Keratinocyte (primary cell): ENCODE measurements at places on chromosomes 6 and 20.

DNA sequence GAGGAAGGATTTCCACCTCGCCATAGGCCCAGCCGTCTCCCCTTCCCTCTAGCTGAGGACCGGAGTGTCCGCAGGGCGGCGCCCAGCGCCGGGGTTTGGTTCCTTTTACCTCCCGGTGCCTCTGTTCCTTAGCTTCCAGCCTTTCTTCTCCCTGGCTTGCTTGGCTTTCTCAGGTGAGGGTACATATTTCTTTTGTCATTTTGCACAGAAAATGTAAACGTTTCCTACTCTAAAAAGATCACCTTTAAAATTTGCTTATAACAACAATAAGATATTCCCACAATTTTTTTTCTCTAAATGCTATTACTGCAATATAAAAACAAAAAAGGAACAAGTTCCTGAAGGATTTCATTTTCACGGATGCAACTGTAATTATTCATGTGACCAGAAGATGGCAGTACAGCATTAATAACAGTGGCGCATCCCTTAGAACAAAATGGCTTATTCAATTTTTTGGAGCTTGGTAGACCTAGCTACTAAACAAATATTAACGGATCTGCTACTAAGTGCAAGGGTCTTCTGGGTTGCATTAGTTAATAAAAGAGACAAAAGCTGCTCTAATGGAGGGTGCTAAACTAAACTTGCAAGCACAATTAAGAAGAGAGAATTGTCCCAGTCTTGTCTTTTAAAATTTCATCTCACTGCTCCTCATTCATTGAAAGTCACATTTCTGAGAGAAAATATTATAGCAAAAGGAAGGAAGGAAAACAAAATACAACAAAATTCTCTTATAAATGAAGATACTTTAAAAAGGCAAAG is 172.9 kb downstream of the ADGRG6 start:
- H3K4me3 ChIP-seq = no peak overlapping the region
- no peaks in the 10 kb centered on the region for H3K27me3 ChIP-seq
- no peaks in the 10 kb centered on the region for H3K36me3 ChIP-seq
- no peak overlapping the region for H3K27ac ChIP-seq

GRCh38 chr6:31580807-31581433 is 1.3 kb downstream of the LTB start:
- H3K27ac ChIP-seq = peak overlapping the region; percentile 59
- H3K36me3 ChIP-seq = no peaks in the 10 kb centered on the region

- H3K27me3 ChIP-seq = no peaks in the 10 kb centered on the region
- H3K27ac ChIP-seq = no peak overlapping the region
- no peak overlapping the region for H3K4me3 ChIP-seq
- no peak for DNase-seq
- H3K36me3 ChIP-seq = no peaks in the 10 kb centered on the region
- no peaks in the 10 kb centered on the region for H3K4me1 ChIP-seq
These were observed 120.9 kb upstream of the RPS6KA2 start for GRCh38 chr6:166747644-166748595.

DNA sequence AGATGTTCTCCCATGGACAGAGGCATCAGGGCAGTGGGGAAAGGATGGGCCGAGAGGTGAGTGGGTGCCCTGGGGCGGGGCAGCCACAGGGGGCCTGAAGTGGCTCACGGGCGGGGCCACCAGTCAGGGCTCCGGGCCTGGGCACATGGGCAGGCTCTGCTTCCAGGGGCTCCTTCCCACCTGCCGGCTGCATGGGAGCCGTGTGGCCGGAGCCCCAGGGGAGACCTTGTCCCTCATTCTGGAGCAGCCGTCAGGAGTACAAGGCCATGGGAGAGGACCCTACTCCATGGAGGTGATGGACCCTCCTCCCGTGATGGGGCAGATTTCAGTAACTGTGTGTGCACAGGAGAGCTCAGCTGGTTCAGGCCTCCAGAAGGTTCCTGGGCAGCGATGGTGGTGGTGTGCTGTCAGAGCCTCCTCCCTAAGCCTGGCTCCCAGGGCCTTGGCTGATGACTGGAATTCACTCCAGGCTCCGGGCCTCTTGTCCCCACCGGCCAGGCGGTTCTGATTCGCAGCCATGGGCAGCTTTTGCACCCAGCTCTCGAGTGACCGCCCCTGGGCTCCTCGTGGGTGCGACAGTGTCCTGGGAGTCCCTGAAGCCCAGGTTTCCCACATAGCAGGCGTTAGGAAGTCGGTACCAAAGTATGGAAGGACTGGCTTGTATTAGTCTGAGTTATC is 6.2 kb downstream of the SLCO4A1 start:
- no peak for DNase-seq
- H3K36me3 ChIP-seq = no peaks in the 10 kb centered on the region
- no peak overlapping the region for H3K4me3 ChIP-seq
- H3K4me1 ChIP-seq = peaks cover 24% of the 10 kb centered on the region
- H3K27me3 ChIP-seq = no peaks in the 10 kb centered on the region
- no peak overlapping the region for H3K27ac ChIP-seq

DNA sequence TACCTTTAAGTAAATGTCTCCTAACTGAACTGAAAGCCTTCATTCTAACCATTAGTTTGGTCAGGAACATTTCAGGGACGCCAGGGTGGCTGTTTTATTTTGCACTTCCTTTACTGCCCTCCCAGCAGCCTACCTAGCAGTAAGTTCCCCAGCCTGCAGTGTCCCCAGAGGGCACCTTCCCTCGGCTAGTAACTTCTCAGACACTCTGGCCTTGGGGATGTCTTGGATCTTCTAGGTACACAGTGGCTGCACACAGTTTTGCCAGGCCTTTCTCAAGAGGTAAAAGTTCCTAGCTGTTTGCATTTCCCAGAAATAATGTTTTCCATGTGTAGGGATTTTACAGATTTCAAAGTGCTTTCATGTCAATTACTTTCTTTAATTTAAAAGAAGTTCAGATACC is 378 bp upstream of the LAMA2 start:
- H3K27me3 ChIP-seq = peaks cover 8% of the 10 kb centered on the region
- H3K27ac ChIP-seq = no peak overlapping the region
- no peaks in the 10 kb centered on the region for H3K36me3 ChIP-seq
- H3K4me1 ChIP-seq = peaks cover 6% of the 10 kb centered on the region
- DNase-seq = no peak
- H3K4me3 ChIP-seq = no peak overlapping the region

DNA sequence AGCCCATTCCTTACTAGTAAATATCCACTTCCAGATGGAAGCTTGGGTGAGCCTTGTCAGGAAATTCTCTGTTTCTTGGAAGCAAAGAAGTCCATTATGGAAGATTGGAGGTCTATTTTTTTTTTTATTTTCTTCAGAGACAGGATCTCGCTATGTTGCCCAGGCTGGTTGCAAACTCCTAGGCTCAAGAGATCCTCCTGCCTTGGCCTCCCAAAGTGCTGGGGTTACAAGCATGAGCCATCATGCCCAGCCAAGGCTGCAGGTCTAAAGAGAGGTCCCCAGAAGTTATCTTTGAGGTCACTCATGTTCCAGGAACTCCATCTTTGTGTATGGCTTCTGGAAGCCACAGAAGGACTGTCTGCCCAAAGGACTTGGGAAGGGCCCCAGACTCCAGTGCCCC is 255.3 kb downstream of the LY86 start:
- DNase-seq = no peak
- H3K4me3 ChIP-seq = no peak overlapping the region
- H3K4me1 ChIP-seq = peaks cover 21% of the 10 kb centered on the region
- no peaks in the 10 kb centered on the region for H3K36me3 ChIP-seq
- no peak overlapping the region for H3K27ac ChIP-seq
- H3K27me3 ChIP-seq = no peaks in the 10 kb centered on the region

DNA sequence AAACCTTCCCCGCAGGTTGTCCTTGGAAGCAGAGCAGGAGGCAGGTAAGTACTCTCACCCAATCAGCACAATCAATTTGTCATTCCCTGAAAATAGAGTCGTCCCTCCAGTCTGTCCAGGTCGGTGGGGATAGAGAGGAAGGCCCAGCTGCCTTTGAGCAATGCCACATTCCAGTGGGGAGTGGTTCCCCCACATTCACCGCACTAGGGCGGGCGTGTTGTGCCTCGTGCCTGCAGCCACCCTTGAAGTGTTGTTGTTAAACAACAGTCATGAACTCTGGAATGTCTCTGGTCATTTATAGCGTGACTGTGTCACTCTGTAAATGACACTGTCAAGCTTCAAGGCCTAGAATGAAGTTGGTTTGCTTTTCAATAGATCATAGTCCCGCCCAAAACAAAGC is 33.4 kb downstream of the PRDM1 start:
- H3K4me3 ChIP-seq = no peak overlapping the region
- DNase-seq = no peak
- H3K36me3 ChIP-seq = no peaks in the 10 kb centered on the region
- peaks cover 20% of the 10 kb centered on the region for H3K4me1 ChIP-seq

DNA sequence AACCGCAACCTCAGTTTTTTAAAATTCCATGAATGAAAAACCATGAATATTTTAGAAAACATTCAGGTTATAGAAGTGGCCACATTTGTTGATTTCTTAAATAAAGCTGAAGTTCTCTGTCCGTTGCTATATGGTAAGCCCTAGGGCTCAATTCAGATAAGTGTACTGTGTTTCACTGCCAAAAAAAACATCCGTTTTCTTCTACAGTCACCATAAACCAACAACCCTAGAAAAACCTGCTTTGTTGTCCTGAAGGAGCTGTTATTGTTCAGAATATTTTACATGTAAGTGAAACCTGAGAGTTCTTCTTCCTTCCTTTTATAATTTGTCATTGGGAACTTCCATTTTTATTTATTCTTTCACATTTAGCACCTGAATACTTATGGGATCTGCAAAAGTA is 274.1 kb downstream of the TFAP2A start:
- H3K4me1 ChIP-seq = peaks cover 39% of the 10 kb centered on the region
- H3K27me3 ChIP-seq = no peaks in the 10 kb centered on the region
- H3K36me3 ChIP-seq = no peaks in the 10 kb centered on the region
- DNase-seq = no peak

DNA sequence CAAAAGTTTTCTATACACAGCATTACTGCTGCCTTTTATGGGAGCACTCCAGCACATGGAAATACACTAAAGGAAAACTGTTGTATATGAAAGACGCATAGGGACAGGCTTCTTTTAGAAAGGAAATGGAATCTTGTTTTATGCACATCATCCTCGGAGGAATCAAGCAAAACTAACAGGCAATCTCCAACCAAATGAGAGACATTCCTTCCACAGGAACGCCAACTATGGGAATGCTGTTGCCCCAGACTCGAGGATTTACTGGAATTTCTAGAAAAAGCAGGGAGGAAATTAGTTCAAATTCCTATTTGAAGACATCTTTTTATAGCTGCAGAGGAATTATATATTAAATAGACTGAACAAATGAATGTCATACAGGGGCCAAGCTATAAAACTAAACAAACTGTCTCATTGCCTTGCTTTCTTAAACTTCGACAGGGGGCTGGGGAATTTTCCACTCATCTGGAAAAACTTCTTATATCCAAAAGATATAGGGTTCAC is 52.2 kb downstream of the LYRM4 start:
- no peak for DNase-seq
- H3K4me3 ChIP-seq = no peak overlapping the region
- no peak overlapping the region for H3K27ac ChIP-seq
- peaks cover 24% of the 10 kb centered on the region for H3K4me1 ChIP-seq

DNA sequence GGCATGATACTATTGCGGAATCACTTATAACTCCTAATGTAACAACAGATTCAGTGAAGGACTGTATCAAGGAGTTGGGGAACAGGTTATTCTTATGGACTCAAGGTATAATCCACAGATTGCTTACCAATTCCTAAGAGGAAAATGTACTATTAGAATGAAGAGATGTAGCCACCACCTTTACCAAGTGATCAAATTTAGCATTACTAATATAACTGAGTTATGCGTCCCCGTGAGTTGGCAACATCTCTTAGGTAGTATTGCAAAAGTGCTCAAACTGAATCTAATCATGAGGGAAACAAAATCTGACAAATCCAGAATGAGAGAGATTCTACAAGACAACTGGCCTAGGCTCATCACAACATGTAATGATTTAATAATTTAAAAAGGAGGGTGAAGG is 777 bp upstream of the SNRNP48 start:
- no peaks in the 10 kb centered on the region for H3K27me3 ChIP-seq
- H3K4me1 ChIP-seq = peaks cover 20% of the 10 kb centered on the region
- H3K27ac ChIP-seq = peak overlapping the region; percentile 56
- H3K4me3 ChIP-seq = peak overlapping the region; percentile 78
- DNase-seq = no peak

DNA sequence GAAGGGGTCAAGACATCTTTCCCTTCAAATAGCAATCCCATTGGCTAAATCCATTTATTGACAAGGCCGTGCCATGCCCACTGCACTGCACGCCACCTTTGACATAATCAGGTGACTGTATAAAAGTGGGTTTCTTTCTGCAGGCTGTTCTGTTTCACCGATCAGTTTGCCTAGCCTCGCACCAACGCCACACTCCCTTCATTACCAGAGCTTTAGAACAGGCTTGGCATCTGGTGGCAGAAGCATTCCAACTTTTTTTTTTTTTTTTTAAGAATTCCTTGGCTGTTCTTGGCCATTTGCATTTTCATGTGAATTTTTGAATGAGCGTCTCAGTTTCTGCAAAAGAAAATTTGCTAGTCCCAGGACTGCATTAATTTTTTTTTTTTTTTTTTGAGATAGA is 78.1 kb downstream of the PPP1R3G start:
- no peak for DNase-seq
- H3K27ac ChIP-seq = no peak overlapping the region

DNA sequence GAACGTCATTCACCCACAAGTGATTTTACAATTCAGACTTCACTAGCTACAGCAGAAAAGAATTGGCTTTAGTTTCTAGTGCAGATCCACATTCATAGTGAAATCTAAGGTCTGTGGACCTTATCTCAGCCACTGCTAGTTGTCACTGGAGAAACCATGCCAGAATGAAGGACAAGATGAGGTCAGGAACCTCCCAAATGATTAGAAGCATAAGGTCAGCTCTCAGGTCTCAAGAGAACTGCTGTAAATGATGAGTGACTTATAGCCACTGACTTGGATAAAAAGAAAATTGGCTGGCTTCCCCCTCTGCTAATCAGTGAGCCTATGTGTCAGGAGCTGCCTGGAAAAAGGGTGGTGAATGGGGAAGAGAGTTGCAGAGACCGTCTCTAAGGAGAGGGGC is 265.3 kb upstream of the BMP2 start:
- no peak overlapping the region for H3K27ac ChIP-seq
- DNase-seq = no peak
- no peaks in the 10 kb centered on the region for H3K27me3 ChIP-seq
- H3K36me3 ChIP-seq = no peaks in the 10 kb centered on the region
- H3K4me1 ChIP-seq = peaks cover 9% of the 10 kb centered on the region
- no peak overlapping the region for H3K4me3 ChIP-seq

- no peak overlapping the region for H3K4me3 ChIP-seq
- DNase-seq = no peak
- no peaks in the 10 kb centered on the region for H3K27me3 ChIP-seq
- no peaks in the 10 kb centered on the region for H3K36me3 ChIP-seq
These were observed 39.1 kb upstream of the PAK5 start for GRCh38 chr20:9877932-9878495.

DNA sequence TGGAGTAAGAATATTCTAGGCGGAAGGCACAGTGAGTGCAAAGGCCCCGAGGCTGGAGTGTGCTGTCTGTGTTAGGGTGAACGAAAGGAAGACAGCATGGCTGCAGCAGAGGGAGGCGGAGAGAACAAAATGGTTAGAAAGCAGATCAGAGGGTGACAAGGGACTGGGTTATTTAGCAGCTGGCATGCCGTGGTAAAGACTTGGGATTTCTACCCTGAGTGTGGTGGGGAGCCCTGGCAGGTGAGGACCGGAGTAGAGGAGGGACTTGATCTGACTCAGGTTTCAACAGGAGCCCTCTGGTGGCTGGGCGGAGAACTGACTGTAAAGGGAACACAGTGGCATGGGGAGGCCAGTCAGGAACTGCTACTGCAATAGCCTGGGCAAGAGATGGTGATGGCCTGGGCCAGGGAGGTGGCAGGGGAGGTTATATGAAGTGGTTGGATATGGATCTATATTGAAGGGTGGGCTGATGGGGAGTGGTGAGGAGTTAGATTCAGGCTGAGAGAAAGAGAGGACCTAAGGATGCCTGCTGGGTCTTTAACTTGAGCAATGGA is 38.0 kb downstream of the PIM1 start:
- no peaks in the 10 kb centered on the region for H3K27me3 ChIP-seq
- peaks cover 5% of the 10 kb centered on the region for H3K4me1 ChIP-seq
- no peaks in the 10 kb centered on the region for H3K36me3 ChIP-seq
- peak; percentile 73 for DNase-seq
